ENCODE measurements at places on chromosomes 12 and 14.

DNA sequence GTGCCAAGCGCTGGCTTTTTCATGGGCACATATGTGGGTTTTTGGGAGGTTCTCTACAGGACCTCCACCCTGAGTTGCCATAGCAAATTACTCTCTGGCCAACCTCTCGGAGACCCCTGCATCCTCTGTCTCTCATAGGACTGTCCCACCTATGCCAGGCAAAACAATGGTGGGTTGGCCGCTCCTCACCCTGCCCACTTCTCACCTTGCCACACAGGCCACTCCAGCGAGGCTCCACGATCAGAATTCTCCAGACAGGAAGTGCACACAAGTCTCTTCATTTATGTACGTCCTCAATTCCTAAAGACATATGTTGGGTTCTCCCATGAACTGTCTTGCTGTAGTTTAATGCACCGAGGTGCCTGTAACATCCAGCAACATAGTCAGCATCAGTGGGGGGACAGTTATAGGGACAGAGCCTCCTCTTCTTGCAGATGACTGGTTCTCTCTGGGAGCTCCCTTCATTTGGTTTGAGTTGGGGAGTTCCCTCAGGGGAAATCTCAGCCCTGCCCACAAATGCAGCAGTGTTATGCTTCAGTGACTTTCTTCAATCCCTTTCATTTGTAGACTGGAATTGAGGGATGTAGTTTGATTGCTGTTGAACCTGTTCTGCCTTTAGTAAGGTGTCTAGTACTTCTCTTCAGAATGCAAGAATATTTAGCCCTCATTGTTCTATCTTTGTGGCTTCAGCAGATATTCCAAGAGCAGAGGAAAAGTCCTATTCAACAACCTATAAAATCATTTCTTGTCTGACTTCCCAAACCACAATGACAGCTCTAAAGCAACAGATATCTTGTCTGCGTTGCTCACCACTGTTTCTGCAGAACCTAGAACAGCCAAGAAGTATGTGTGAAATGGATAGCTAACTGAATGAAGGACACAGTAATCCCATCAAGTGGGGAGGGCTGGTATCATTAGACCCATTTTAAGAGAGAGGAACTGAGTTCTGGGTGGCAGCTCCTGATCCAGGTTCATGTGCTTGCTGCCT, 2.8 kb upstream of the LTBP2 start:
- DNase-seq = no peak

- DNase-seq = no peak
These were observed 47.8 kb downstream of the HMGA2 start for GRCh38 chr12:65871865-65872645.

GRCh38 chr14:34060651-34060999, 109.8 kb upstream of the EGLN3 start:
- no peak for DNase-seq

DNA sequence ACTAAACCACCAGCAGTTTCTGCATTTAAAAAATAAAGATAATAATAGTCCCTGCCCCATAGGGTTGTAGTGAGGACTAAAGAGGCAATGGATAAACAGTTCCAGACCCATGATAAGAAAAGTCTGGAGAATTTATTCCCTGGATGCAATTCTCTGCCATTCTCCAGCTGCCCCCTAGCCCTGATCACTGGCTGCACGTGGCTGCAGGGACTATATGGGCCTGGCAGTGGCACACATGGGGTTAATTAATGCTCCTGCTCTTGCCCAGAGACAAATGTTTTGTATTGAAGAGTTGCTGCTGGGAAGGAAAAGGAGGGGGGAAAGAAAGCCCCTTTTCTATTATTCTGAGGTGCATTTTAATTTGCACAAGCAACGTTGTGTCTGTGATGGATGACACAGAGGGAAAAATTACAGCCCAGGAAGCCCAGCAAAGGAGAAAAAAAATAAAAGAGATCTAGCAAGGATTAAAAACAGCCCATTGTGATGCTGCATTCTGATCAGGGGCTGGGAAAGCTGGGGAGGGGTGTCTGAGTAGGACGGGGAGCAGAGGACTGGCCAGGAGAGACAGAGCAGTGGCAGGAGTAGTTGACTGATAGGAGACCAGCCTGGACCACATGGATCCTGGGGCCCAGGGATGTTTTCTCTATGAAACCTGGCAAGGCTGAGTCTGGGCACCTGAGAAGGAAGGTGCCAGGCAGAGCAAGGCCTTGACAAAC, 149.3 kb downstream of the ESRRB start:
- DNase-seq = no peak

DNA sequence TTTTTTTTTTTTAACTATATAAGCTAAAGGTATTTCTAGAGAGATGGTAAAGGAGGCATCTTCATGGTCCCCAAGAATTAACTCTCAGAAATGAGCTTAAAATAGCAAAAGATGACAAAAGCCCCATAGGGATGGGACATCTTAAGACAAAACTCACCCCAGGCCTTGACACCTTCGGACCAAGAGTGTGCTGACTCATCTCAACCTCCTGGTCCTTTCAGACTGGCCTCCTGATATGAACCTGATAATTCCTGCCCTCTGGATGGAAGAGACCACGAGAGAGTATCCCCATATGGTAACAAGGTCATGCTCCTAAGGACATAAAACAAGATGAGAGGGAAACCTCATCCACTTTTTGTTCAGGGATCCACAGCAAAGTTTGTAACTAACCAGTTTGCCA, 8.4 kb upstream of the GMFB start:
- DNase-seq = no peak

- no peak for DNase-seq
These were observed 463.6 kb upstream of the CCDC196 start for GRCh38 chr14:66022526-66022925.

- DNase-seq = no peak
These were observed 204.8 kb upstream of the GARIN6 start for GRCh38 chr12:99442758-99443157.

DNA sequence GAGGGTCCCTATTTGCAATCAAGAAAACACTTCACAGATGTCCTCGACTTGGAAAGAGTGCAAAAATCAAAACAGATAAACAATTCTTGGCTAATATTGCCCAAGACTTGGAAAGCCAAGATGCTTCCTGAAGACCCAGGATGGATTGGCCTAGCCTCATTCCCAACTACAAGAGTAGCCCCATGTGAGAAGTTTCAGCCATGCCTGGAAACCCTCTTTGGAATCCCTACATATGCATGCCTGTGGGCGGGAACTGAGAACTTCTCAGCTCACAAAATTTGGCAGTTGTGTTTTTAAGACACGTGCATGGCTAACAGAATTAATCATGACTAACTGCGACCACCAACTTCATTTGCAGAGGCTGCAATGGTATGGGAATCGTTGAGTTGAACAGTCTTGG, 283.2 kb upstream of the TBX3 start:
- DNase-seq = no peak

- DNase-seq = no peak
These were observed 21.8 kb upstream of the FBXO34 start for GRCh38 chr14:55249423-55249822.

GRCh38 chr12:116280595-116281290, 3.2 kb upstream of the MED13L start:
- DNase-seq = no peak

GRCh38 chr14:87644689-87645088, 348.3 kb downstream of the GALC start:
- no peak for DNase-seq

DNA sequence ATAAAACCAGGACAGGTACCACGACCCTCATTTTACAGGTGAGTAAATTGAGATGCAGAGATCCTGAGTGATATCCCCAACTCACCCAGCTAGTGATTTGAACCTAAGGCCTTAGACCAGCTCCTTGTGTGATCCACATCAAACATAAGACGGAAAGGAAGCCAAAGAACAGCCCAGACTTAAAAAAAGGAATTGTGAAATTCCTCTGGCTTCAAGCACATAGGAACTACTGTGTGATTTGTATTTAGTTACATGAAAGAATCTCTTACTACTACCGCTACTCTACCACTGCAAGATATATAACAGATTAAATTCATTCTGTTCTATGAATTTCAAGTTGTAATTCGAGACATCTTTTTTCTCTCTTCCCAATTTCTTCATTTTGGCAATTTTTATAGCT, 10.5 kb downstream of the E2F7 start:
- DNase-seq = no peak

DNA sequence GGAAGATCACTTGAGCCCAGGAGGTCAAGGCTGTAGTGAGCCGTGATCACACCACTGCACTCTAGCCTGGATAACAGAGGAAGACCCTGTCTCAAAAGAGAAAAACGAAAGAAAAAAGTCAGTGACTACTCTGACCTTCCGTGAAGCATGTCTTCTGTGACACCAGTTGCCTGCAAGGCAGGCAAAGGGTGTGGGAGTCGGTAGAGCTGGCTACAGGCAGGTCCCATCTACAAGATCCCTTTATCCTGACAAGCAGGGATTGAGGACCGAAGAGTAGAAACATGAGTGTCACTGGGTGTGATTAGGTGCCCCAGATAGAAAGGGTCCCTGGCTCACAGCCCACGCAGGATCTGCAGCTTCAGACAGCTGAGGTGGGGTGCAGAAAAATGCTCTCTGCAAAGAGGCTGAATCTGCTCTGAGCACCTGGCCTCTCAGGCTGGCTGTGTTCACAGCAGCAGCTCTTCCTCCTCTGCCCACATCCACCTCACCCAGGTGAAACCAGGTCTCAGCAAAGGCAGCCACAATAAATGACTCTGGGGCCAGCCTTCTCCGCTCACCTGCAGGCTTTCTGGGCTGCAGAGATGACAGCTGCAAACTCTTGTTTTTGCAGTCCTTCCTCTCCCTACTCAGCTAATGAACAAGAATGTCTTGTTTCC, 28.6 kb upstream of the HSP90B1 start:
- peak; percentile 49 for DNase-seq
